Endodermal cell (in vitro differentiated cells): ENCODE measurements at places on chromosomes 5 and 9. TPM values are rescaled to one million over a fixed set of nuclear protein-coding genes. Genes with fewer than 3 reads are reported as not detected.

SLC6A7 gene
- not detected in 2 replicates for total RNA-seq

MYMK gene
- not detected in 3 replicates for total RNA-seq

FOXD4L6 gene
- total RNA-seq = not detected in 2 replicates

GPSM1 gene
- total RNA-seq = 24.6 to 38.6 TPM (median 37.1 TPM) in 3 replicates

MAMDC2 gene
- total RNA-seq = 0.44 to 1.4 TPM (median 0.44 TPM) in 3 replicates

TCF7 gene
- total RNA-seq = 6.4 to 16.9 TPM (median 14.9 TPM) in 3 replicates

BTNL8 gene
- total RNA-seq = not detected in 3 replicates

FCN1 gene
- total RNA-seq = not detected in 2 replicates

UNC5A gene
- 0.84 and 1.4 TPM in 2 replicates for total RNA-seq

OR13C4 gene
- not detected in 3 replicates for total RNA-seq

DIPK1B gene
- 27.9 to 47.2 TPM (median 45.4 TPM) in 3 replicates for total RNA-seq

GFI1B gene
- total RNA-seq = 0.67 TPM in 1 of 3 replicates, not detected in the others

DND1 gene
- total RNA-seq = 0.28 to 1.1 TPM (median 0.29 TPM) in 3 replicates

CDC42SE2 gene
- 27.4 and 28.6 TPM in 2 replicates for total RNA-seq

SMIM33 gene
- not detected in 2 replicates for total RNA-seq

NUP214 gene
- total RNA-seq = 33.0 to 61.9 TPM (median 59.9 TPM) in 3 replicates

PCSK1 gene
- not detected in 3 replicates for total RNA-seq

DNAJB5 gene
- total RNA-seq = 19.8 and 20.7 TPM in 2 replicates

KIF4B gene
- total RNA-seq = 0.15 to 0.21 TPM (median 0.18 TPM) in 3 replicates

SPINK4 gene
- total RNA-seq = 0.70 and 1.3 TPM in 2 replicates

ACO1 gene
- total RNA-seq = 31.0 and 33.6 TPM in 2 replicates

TAF1L gene
- total RNA-seq = not detected in 2 replicates

LHFPL2 gene
- total RNA-seq = 118 and 136 TPM in 2 replicates

KCNV2 gene
- 1.2 to 6.6 TPM (median 1.9 TPM) in 3 replicates for total RNA-seq

RANBP3L gene
- total RNA-seq = not detected in 3 replicates

OTP gene
- total RNA-seq = not detected in 2 replicates

BTNL9 gene
- 0.75 TPM in 1 of 3 replicates, not detected in the others for total RNA-seq

MZB1 gene
- total RNA-seq = 0.57 and 0.59 TPM in 2 replicates

SLIT3 gene
- total RNA-seq = 1.6 to 3.9 TPM (median 3.4 TPM) in 3 replicates

HTR4 gene
- not detected in 3 replicates for total RNA-seq

CCNB1 gene
- total RNA-seq = 196 and 215 TPM in 2 replicates

PBX3 gene
- total RNA-seq = 40.9 and 46.1 TPM in 2 replicates

AK8 gene
- total RNA-seq = 1.7 to 2.6 TPM (median 2.0 TPM) in 3 replicates

MAST4 gene
- 9.1 and 11.5 TPM in 2 replicates for total RNA-seq

NR2F1 gene
- 0.23 TPM in 1 of 2 replicates, not detected in the other for total RNA-seq

PCA3 gene
- total RNA-seq = not detected in 3 replicates
